ENCODE measurements at places on chromosomes 11 and 22.

DNA sequence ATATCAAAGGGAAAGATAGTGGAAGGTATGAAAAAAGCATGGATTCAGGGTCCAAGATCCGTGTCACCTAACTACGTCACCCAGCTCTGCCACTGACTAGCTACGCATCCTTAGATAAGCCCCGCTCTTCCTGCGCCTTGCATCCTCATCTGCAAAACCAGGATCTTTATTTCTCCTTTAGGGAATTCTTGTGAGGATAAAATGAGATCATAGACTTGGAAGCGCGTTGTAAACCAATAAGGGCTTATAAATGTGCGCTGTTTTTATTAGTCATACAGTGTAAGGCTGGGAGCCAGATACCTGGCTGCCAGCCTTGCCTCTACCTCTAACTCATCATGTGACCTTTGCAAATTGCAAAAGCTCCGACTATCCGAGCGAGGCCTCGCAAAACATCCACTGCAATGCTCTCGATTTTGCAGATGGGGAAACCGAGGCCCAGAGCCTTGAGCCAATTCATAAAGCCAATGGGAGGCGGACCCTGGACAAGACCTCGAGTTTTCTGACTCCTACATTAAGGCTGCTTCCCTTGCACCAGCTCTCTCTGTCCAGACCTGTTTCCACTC, 753 bp downstream of the PRPF19 start:
- peak; percentile 47 for DNase-seq

DNA sequence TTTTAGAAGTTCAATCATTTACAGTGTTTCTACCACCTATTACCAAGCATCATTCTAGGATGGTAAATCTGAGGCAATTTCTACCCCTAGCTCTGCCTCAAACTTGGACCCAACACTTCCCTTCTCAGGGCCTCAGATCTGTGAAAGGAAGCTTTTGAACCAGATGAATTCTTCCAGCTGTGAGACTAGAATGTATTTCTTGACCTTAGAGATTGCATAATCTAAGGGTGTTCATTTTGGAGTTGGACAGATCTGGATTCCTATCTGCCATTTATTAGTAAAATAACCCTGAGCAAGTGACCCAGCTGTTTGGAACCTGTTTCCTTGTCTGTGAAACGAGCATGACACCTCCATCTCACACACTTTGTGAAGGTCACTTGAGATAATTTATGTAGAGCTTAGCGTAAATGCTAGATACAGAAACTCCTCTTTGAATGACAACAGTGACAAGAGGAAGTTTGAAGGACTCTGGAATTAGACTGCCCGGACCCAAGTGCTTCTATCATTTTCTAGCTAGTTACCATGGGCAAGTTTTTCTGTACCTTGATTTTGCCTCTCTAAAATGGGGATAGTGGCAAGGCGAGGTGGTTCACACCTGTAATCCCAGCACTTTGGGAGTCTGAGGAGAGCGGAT, 3.8 kb upstream of the INTS5 start:
- DNase-seq = no peak

DNA sequence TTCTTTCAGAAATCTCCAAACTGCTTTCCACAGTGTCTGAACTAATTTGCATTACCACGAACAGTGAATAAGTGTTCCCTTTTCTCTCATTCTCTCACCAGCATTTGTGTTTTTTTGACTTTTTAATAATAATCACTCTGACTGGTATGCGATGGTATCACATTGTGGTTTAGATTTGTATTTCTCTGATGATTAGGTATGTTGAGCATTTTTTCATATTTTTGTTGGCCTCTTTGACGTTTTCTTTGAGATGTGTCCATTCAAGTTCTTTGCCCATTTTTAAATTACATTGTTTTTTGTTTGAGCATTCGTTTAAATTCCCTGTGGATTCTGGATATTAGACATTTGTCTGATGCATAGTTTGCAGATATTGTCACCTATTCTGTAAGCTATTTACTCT, 1639.6 kb upstream of the TENM4 start:
- no peak for DNase-seq

GRCh38 chr22:37421468-37421877, 5.8 kb downstream of the ELFN2 start:
- no peak for DNase-seq

GRCh38 chr22:21996175-21996720, 13.7 kb upstream of the TOP3B start:
- DNase-seq = no peak

DNA sequence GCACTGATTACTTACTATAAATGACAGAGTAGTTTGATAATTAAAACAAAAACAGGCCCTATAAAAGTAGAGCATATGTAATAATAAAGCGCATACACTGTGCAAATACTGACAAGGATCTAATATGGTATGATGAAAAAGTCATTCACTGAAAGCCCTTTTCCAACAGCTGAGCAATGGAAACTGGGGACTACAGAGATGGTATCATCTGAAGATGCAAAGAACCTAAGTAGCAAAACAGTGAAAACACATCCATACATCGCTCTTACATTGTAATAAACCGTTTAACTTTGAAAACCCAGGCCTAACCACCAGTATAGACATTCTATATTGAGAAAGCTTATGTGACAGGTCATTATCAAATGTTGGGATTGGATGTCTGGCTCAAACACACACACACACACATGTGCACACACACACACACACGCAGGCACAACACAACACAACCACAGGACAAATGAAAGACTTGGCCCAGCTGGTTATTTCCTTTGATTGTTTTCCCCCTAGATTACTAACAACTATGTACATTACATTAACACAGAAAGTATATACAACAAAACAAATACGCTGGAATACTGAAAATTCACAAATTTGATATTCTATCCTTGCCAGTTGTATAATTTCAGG, 119.5 kb downstream of the APOL5 start:
- no peak for DNase-seq

DNA sequence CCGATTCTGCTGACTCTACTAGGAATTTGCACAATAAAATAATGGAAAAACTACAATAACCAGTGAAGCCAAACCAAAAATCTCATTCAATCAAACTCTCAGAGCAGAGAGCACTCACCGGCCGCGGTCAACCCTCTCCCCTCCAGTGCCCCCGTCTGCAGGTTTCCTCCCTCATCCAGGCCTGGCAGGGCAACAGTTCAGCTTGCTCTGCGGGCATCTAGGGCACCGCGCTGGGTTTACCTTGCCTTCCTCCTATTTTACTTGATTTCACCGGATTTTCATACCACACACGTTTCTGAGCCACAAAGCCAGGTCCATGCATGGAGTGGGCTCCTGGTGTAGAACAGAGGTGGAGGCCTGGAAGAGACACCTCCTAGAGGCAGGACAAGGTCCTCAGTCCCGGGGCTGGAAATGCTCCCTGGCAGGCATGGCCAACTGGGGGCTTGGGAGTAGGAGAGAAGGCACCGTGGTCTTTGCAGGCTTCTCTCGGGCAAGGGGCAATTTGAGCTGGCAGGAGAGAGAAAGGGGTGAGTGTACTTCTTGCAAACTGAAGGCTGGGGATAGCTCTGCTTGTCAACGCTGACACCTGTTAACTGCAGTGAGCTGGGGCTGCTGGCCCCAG, 938.4 kb downstream of the BRD1 start:
- peak; percentile 22 for DNase-seq

DNA sequence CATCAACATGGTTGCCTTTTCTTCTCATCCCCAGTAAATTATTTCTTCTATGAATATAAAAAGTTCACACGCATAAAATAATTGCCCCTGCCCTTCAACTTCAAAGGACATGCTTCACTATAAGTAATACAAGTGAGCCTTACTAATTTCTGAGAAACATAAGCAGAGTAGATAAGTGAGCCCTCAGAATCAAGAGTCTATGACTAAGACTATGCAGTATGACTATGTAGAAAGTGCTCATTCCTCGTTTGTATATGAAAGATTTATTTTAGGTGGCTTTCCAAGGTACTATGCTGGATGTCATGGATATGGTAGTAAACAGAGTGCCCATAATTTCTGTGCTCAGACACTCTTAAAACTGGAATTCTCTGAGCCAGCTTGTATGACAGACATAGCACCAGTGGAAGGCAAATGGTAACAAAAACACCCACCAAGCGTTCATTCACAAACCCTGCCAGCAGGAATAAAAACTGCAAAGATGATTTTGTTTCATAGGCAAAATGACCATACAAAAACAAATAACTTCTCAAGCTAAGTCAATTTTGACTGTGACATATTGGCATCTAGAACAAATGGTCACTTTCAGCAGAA, 189.8 kb downstream of the CADM1 start:
- no peak for DNase-seq

- DNase-seq = no peak
Measured at GRCh38 chr11:61545341-61545740, 35.5 kb downstream of the SYT7 start.

GRCh38 chr22:32949391-32950173, 108.6 kb downstream of the SYN3 start:
- no peak for DNase-seq

DNA sequence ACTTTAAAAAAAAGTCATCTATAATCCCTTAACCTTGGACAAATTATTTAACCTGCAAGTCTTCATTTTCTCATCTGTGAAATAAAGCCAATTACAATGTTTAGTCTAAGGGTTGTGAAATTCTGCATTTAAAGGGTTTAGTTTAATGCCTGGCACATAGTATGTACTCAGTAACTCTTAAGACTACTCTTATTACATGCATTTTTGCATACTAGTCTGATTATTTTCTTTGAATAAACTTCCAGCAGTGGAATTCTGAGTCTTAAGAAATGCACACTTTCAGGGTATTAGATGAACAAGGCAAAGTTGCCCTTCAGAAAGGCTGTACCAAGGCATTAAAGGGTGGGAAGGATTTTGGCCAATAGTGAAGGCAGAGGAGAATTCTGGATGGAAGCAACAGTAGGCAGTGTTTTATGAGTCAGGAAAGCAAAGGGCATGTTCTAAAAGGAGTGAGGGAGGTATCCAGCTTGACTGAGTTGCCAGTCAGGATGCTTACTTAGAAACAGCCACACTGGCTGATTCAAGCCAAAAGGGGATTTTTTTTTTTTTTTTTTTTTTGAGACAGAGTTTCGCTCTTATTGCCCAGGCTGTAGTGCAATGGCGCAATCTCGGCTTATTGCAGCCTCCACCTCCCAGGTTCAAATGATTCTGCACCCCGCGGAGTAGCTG, 50.5 kb downstream of the SWAP70 start:
- DNase-seq = no peak

- no peak for DNase-seq
Measured at GRCh38 chr11:119434591-119435330, 11.8 kb upstream of the THY1 start.

GRCh38 chr11:25900814-25901213, 431.1 kb upstream of the ANO3 start:
- DNase-seq = no peak

DNA sequence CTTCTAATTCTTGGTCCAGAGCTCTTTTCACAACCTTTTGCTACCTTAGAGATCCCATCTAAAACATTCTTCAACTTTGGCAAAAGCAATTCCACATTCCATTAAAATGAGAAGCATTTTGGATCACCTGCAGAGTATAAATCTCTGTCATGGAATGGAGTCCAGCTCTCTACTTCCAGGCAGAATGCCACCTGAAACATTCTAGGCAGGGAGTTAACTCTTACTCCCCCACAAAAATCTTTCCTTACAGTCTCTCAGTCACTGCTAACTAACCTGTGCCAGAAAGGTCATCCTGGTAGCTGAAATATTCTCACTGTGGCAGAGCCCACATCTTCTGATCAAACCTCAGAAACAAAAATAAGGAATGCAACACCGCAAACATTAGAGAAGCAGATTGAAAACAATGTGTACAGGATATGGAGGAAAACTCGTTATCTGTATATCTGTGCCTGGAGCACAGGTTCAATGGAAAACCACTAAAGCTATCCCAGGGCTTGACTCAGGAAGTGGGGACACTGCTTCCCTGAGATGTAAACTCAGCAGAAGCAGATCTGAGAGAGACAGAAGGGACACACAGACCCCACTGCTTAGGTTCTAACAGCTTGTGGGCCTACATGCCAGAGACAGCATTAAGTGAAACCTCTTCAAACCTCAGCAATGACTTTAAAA, 78.9 kb downstream of the KCNC1 start:
- DNase-seq = no peak

DNA sequence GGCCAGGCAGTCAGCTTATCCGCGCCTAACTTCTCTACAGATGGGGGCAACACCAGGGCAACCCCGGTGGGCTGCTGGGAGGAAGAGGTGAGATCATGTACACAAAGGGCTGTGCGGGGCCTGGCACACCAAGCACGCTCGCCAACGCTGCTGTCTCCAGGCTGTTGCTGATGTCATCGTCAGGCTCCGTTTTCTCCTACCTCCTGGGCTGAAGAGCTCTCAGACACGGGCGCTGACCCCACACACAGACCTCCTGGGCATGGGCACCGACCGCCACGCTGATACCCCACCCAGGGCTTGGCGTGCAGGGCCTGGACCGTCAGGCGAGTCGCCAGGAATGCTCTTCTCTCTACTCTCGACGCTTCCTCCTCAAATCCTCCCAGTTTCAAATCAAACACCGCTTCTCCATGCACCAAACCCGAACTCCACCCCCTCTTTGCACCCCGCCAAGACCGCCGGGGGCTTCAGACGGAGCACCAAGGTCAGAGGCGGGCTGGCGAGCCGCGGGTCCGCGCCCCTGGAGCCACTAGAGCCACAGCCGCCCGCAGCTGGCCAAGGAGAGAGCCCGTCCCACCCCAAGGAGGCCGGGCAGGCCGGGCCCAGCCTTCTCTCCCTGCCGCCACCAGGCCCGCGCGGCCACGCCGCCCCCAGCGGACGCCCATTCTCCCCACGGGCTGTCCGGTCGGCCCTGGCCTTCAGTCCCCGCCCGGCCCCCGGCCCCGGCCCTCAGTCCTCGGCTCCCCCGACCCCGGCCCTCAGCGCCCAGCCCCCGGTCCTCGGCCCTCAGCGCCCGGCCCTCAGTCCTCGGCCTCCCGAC, 772 bp downstream of the SBF1 start:
- DNase-seq = peak; percentile 64

DNA sequence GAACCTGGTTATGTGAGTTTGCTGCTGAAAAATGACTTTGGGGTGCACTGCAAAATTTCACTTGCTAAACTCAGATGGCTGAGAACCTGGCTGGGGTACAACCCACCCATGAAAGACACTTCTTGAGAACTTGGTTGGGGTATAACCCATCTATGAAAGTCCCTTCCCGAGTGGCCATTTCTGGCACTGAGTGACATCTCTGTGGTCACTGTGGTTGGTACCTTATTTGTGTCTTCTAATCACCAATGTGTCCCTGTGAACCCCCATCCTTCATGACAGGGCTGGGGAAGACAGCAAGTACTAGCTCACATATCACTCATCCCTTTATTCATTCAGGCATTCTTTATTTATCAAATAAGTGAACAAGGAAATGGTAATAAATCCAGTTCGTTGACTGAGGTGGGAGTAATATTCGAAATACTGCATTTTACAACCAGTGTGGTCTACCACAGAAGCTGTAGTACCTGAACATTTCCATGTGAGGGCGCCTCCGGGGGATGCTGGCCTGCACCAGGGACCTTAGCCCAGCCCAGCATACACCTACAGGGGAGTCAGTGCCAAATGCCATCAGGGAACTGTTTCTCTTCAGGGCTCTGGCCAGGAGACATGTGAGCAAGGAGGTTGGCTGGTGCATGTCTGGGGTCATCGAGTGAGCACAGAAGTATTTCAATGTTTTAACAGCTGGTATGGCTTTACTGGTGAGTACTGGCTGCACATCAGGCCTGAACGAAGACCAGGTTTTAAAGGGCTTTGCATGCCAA, 122.1 kb downstream of the CSNK2A3 start:
- no peak for DNase-seq

GRCh38 chr11:8905528-8906165, 5.3 kb upstream of the AKIP1 start:
- no peak for DNase-seq

Data from right forelimb (tissue), 1 donor.